ENCODE measurements at places on chromosomes 2 and 18. TPM values are rescaled to one million over a fixed set of nuclear protein-coding genes. Genes with fewer than 3 reads are reported as not detected.

The C2orf78 gene
- total RNA-seq, result not detected

The GRB14 gene
- total RNA-seq, result 3.9 TPM

The NOSTRIN gene
- 0.07 TPM for total RNA-seq

The IDH1 gene
- 190 TPM for total RNA-seq

The SERPINB11 gene
- total RNA-seq, result not detected

The REEP1 gene
- total RNA-seq, result 0.26 TPM

The SMYD1 gene
- not detected for total RNA-seq

The CCDC141 gene
- not detected for total RNA-seq

The APOB gene
- 0.40 TPM for total RNA-seq

The LCT gene
- total RNA-seq, result not detected

The LRP2 gene
- under 0.01 TPM for total RNA-seq

The PCARE gene
- total RNA-seq, result not detected
